Activated CD4-positive, alpha-beta T cell treated with anti-CD3 and anti-CD28 coated beads for 24 hours (primary cell): ENCODE measurements at places on chromosomes 1 and 21.
A peak's percentile ranks its signal among the peaks of the same experiment; 100 is the strongest.

GRCh38 chr1:24228311-24228710 is 41.2 kb upstream of the IFNLR1 start:
- no peak for DNase-seq

DNA sequence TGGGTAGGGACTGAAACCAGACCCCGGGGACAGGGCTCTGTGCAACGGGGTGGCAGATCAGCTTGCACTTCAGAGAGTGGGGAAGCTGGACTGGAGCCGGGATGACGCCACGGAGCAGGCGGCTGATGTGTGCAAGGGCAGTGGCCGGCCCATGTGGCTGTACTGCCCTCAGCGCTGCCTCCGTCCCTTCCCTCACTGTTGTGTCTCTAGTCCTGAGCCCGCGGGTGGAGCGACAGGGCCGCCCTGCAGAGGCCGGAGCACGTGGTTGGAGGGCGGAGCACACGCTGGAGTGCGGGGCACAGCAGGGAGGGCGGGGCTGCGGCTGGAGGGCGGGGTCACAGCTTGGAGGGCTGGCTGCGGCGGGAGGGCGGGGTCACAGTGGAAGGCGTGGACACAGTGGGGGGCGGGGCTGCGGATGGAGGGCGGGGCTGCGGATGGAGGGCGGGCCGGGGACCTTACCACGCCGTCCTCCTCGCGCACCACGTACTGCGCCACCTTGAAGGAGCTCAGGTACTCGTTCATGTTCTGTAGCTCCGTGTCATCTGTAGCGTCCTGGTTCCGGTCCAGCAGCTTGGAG is 52.4 kb downstream of the CHD5 start:
- DNase-seq, result peak; percentile 73

DNA sequence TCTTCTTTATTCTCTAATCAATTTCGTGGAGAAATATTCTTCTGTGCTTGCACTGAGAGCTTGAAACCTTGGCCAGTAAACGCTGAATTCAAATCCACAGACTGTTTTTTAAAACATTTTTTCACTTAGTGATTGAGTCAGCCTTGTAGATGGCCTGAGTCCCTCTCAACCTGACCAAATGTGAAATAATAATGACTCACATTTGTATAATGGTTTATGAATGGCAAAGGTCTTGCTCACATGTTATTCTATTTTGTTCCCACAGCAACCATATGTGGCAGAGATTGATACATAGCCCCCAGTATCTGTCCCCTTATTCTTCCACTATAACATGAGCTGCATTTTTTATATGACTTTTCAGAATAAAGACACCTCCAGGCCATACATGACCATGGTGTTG is 47.8 kb upstream of the CCDC190 start:
- DNase-seq, result no peak

DNA sequence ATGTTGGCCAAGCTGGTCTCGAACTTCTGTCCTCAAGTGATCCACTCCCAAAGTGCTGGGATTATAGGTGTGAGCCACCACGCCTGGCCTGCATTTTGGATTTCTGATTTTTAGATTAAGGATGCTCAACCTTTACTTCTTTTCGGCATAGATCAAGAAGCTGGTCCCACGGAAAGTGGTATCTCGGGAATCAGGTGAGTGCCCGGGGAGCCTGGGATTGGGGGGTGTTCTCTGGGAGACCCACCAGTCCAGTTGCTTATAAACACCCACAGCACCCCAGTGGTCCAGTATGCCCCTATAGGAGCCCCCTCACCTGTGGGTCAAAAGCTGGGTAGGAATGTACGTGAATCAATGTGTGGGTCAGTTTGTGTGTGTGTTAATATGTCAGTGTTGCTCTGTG is 3.2 kb downstream of the SH3D21 start:
- DNase-seq, result no peak

- no peak for DNase-seq
Observed at GRCh38 chr1:187844313-187844712, 1015.6 kb downstream of the PLA2G4A start.

DNA sequence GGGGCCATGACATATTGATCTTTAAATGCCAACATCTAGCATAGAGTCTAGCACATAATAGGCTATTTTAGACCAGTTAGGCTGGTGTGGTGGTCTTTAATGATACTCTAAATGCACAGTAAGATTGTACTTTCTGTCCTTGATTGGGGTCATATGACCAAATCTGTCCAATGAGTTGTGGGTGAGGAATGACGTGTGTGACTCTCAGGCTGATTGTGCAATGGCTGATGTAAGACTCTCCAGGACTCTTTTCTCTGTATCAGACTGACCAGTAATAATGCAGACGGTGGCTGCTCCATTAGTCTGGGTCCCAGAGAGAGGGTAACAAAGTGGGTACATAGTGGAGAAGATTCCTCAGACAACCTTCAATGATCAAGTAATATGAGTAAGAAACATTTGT is 541.6 kb upstream of the CAMK1G start:
- no peak for DNase-seq

- no peak for DNase-seq
Observed at GRCh38 chr1:108114033-108114599, 86.0 kb downstream of the SLC25A24 start.

DNA sequence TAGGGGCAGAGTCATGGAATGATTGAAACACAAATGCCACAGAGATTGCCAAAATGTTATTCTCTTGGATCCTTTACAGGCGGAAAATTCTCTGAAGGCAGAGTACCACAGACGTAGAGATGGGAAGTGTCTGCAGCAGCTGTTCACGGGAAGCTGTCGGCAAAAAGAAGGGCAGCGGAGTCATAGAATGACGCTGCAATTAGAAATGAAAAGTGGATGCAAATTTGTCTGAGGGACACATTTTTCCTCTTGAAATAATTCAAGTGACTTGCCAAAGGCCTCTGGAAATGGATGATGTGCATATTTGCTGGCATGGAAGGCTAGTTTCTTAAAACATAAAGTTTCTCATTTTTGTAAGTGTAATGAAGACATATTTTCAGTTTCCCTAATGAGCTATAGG is 77.5 kb upstream of the PLD5 start:
- no peak for DNase-seq

- no peak for DNase-seq
Observed at GRCh38 chr1:209527993-209528717, 55.4 kb upstream of the CAMK1G start.
